ENCODE measurements at places on chromosomes 2 and 18.

DNA sequence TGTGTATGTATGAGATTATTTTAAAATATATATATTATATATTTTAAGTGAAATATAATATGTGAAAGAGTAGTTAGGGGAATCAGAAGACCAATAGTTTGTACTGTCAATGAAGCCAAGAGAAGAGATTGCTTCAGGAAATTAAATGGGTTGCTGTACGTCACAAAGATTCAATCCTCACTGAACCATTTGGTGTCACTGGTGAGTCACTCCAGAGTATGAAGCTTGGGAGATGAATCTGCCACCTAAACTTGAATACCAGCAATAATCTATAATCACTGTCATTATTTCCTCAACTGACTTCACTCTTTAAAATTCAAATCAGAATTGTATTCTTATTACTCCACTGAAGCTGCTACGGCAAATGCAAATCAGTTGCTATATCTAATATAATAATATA lies 41.9 kb upstream of the SCN9A start:
- DNase-seq: no peak

- DNase-seq: no peak
These were observed 52.1 kb downstream of the CYRIA start for GRCh38 chr2:16613539-16614011.

DNA sequence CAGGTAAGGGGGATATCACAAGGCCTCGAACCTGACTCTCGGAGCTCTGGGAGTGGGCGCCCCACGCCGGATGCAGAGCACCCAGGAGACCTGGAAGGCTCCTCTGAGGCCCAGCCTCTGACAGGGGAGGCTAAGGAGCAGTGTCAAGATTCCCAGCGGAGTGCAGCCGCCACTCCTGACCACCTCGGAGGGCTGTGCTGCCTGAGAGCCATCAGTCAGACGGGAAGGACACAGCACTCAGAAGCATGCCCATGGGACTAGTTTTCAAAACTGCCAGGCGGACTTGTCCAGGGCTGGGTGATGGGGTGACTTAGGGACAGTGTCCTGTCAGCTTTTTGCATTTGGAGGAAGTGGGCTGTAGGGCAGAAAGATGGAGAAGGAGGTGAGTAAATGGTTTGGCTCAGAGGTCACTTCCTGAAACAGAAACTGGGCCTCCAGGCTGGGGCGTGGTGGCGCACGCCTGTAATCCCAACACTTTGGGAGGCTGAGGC lies 34.6 kb upstream of the B3GNT7 start:
- DNase-seq: no peak

- no peak for DNase-seq
These were observed 142.9 kb downstream of the TGIF1 start for GRCh38 chr18:3592864-3593263.

GRCh38 chr2:46351750-46352138 lies 54.5 kb downstream of the EPAS1 start:
- DNase-seq: peak; percentile 36

DNA sequence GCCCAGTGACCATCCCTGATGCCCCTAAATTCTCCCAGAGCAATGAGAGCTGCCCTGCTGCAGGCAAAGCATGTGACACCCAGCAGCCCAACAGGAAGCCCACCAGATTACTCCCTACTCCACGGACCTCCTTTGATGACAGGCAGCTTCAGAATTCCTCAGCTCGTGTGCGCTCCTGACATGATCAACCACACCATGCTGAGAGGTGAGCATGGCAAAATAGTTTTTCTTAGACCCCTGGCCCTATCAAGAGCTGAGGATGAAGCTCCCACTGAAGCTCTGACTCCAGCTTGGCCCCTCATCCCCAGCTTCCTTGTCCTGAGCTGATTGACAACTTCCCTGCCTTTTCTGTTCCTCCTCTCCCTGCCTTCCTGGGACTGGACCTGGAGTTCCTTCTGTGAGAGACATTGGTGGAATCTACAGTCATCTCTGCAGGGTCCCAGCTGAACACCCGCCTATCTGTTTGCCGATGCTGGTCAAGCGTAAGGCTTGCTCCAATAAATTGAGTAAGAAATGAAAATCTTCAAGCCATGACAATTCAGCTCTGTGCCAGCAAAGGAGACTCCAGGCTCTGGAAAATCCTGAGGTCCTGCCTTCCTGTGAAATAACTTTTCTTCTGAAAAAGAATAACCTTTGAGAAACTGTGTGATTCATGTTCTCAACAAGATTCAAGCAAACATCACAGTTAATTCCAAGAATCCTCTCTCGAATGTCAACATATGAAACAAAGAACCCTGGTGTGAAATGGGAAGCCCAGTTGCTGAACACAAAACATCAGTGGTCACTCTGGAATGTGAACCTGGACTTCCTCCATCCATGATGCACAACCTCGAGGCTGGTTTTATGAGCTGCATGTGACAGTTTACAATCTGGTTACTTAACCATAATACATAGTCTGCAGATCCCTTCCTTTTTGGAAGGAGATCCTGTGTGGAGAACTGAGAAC lies 201.1 kb downstream of the SPP2 start:
- DNase-seq: no peak

- DNase-seq: no peak
These were observed 54.1 kb upstream of the AQP4 start for GRCh38 chr18:26919627-26920026.

DNA sequence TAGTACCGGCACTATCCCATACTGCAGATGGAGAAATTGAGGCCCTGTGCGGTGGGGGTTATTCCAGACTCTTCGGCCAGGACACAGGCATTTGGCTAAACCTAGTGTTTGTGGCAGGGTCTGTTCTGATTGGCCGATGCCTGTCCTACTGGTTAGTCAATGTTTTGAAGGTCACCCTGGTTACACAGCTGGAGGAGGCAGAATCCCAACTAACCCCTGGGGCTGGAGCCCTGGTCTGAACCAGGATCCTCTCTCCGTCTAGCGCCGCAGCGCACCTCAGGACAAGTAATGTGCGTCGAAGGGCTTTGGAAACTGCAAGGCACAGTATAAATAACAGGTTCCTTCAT lies 19.4 kb downstream of the TEX44 start:
- DNase-seq: no peak

DNA sequence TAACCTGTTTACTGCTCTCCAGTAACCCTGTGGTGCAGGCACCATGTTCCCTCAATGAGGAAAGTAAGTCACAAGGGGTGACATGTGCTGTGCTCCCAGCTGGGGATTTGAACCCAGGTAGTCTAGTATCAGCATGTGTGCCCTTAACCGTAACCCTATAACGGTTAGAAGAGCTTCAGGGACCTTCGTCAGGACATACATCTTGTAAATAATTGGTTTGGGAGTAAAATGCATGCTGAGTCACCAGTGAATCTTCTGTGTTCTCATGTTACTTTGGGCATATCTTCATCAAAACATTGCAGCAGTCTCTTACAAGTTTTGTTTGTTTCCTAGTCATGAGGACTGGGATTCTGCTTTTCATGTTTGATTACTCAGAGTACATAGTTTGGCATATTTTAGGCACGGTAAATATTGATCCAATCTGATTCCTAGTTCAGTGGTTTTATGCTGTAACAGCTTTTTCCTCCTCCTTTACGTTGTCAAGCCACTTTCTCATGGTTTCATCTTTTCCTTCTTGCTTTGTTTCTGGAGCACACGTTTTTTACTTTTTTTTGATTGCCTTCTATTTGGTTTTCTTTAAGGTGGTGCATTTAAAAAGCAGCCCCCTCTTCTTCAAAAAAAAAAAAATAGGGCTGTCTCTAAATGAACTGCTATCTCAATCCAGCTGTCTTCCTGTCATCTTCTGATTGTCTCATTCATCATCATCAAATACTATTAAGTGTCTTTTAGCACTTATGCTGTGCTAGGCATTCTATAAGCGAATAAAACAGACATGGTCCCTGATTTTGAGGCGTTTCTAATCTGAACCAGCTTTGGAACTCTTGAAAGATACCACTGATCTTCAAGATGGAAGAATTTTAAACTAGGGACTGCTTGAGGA lies 50.4 kb downstream of the CLIP4 start:
- no peak for DNase-seq

DNA sequence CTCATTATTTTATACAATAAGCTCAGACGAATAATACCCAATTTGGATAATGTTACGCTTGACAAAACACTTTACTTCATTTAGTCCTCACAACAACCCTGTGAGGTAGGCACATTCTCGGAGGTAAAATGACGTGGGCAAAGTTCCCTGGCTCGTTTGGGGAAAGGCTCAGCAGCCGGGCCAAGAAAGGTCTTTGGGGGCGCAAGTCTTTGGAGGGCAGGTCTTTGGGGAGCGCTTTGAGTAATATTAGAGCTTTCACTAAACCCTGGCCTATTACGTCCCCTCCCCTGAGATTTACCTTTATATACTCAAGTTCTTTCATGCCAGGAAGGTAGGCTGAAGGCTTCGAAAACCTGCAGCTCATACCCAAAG lies 427 bp downstream of the RBKS start:
- DNase-seq: no peak

GRCh38 chr2:95051626-95052025 lies 26.1 kb downstream of the MAL start:
- DNase-seq: no peak

DNA sequence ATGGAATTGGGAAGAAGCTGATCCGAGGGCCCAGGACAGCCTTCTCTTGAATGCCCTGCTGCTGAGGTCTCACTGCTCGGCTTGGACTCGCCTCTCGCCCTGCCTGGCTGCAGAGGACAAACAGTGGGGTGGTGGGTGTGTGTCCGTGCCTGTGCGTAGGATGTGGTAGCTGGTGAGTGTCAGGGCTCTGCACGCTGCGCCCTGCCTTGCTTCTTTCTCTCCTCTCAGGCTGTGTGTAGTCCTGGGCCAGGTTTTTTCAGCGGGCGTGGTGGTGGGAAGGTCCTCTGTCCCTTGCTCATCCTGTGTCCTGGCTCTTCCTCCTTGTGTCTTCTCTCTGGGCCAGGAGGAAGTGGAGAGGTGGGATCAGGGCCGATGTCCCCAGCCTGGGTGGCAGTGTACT lies 44.8 kb downstream of the RRM2 start:
- DNase-seq: no peak

- no peak for DNase-seq
These were observed 41.8 kb downstream of the STAT1 start for GRCh38 chr2:190972213-190972612.

DNA sequence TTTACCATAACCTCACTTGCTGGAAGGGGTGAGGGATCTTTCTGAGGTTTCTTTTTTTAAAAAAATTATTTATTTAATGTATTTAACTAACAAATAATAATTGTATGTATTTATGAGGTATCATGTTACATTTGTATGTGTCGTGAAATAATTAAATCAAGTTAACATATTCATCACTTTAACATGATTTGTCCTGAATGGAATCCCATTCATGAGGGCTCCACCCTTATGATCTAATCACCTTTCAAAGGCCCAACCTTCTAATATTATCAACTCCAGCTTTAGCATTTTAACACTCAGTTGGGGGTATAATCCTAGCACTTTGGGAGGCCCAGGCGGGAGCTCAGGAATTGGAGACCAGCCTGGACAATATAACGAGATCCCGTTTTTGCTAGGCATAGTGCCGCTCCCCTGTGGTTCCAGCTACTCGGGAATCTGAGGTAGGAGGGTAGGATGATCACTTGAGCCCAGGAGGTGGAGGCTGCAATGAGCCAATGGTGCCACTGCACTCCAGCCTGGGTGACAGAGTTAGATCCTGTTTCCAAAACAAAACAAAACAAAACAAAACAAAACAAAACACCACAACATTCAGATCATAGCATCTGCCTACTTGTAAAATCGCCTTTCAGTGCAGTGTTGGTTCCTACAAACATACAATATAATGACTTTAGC lies 1.1 kb upstream of the TAF4B start:
- DNase-seq: no peak

DNA sequence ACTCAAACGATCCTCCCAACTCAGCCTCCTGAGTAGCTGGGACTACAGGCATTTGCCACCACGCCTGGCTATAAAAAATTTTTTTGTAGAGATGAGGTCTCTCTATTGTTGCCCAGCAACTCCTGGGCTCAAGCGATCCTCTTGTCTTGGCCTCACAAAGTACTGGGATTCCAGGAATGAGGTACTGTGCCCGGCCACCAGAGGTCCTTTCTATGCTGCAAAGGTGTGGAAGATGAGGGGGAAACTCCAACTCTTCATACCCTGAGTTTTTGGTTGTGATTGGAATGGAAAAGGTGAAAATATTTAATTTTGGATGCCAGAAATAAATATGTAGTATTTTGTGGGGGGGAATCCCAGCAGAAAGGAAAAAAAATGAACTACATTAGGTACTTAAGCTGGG lies 36.0 kb downstream of the MRPL33 start:
- DNase-seq: no peak

- DNase-seq: no peak
These were observed 47.5 kb downstream of the TWIST2 start for GRCh38 chr2:238895361-238895882.

GRCh38 chr2:223053484-223054192 lies 1.6 kb downstream of the KCNE4 start:
- no peak for DNase-seq

DNA sequence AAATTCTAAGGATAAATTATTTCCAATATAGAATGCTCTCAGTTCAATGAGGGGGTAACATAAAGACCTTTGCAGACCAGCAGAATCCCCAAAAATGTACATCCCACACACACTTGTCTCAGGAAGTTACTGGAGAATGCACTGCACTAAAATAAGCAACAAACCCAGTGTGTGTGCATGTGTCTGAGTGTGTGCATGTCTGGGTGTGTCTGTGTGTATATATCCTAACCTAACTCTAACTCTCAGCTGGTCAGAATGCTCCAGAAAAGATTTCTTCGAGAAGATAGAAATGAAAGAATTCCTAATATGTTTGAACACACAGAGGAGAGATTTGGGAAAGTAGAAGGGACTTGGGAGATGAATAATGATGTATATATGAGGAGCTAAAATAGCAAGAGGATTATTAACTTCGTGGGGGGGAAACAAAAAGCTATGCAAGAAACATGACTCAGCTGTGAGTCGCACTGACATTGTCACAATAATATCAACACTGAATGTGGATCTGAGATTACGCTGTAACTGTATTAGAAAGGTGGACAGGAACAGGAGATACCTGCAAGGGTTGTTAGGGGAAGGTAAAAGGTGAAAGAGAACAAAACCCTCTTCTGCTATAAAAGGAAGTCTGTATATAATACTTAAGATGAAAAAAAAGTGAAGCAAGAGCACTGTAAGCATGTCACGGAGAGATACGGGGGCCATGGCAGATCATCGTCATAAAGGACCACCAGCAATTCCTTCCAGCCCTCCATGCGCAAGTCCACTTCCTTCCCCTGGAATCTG lies 11.1 kb downstream of the COLEC12 start:
- no peak for DNase-seq

DNA sequence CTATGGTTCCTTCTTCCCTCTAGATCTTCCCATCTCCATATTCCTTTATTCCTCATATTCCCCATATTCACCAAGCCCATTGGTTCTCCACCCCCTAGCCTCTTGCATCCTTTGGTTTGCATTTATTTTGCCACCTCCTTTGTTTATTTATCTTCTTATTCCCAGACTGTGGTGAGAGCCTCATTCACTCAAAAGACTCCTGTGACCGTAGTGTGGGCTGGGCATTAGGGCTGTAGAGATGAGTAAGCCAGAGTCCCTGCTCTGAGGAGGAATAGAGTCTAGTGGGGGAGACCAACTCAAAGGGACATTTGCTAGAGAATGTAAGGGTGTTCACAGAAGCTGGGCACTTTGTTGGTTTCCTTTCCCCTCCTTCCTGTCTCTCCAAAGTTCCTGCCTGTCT lies 8.3 kb downstream of the ATG16L1 start:
- no peak for DNase-seq

- no peak for DNase-seq
These were observed 167.2 kb downstream of the TCF4 start for GRCh38 chr18:55420665-55421307.

GRCh38 chr2:61566566-61566965 lies 28.4 kb upstream of the XPO1 start:
- DNase-seq: no peak

Measured in stimulated activated CD8-positive, alpha-beta memory T cell treated with anti-CD3 and anti-CD28 coated beads, Interleukin-4, amount 100 ng/mL, for 4 hours (primary cell).